ENCODE measurements at places on chromosomes 7 and 10. TPM values are rescaled to one million over a fixed set of nuclear protein-coding genes. Genes with fewer than 3 reads are reported as not detected.

ZNF679 gene
- total RNA-seq = not detected

PSAP gene
- total RNA-seq = 1,041 TPM

CLRN3 gene
- not detected for total RNA-seq

TLX1 gene
- not detected for total RNA-seq

FAM221A gene
- 4.2 TPM for total RNA-seq

WNT16 gene
- not detected for total RNA-seq

TSPAN15 gene
- 255 TPM for total RNA-seq

DDC gene
- total RNA-seq = not detected

MACROH2A2 gene
- total RNA-seq = 0.16 TPM

ZNRF2 gene
- 6.6 TPM for total RNA-seq

SPRN gene
- not detected for total RNA-seq

CYP2W1 gene
- total RNA-seq = not detected

ZFYVE27 gene
- total RNA-seq = 10.8 TPM

SPDYE2 gene
- not detected for total RNA-seq

LRRC72 gene
- not detected for total RNA-seq

SPDYE9 gene
- total RNA-seq = not detected

NPSR1 gene
- not detected for total RNA-seq

CALCR gene
- total RNA-seq = not detected

Measured in bladder microvascular endothelial cell (primary cell).